Effector memory CD4-positive, alpha-beta T cell (primary cell): ENCODE measurements at places on chromosomes 7 and 10.

DNA sequence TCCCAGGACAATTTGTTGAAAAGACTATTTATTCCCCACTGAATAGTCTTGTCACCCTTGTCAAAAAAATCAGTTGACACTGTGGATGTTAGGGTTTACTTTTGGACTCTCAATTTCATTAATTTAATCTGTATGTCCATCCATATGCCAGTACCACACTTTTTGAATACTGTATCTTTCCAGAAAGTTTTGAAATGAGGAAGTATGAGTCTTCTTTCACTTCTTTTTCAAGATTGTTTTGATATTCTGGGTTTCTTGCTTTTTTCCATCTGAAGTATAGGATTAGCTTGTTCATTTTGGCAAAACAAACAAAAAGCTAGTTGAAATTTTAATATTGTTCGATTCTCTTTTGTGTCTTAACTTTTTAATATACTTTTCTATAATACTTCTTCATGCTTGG lies 21.7 kb downstream of the KLHDC10 start:
- no peak overlapping the region for H3K4me3 ChIP-seq
- H3K27ac ChIP-seq: no peak overlapping the region
- H3K4me1 ChIP-seq: no peaks in the 10 kb centered on the region
- H3K36me3 ChIP-seq: no peaks in the 10 kb centered on the region

- no peaks in the 10 kb centered on the region for H3K27me3 ChIP-seq
- H3K4me1 ChIP-seq: no peaks in the 10 kb centered on the region
- H3K36me3 ChIP-seq: no peaks in the 10 kb centered on the region
- DNase-seq: no peak
- H3K27ac ChIP-seq: no peak overlapping the region
Observed at GRCh38 chr10:48885376-48885775, 54.3 kb downstream of the LRRC18 start.

DNA sequence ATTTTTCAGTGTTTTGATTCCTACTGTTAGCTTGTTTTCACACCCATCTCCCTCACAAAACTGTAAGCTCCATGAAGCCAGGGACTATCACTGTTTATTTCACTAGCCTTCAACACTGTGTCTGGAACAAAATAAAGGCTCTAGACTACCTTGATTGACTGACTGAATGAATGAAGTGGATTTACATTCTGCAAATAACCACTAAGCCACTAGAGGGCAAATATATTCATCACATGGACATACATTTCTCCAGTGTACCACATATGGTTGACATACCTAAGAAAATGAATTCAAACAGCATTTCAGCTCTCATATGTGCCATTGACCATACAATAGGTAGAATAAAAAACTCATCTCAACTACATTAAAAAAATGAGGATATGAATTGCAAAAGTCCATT lies 185.9 kb downstream of the RAB11FIP2 start:
- no peak overlapping the region for H3K4me3 ChIP-seq
- H3K27me3 ChIP-seq: no peaks in the 10 kb centered on the region
- no peak for DNase-seq
- no peaks in the 10 kb centered on the region for H3K4me1 ChIP-seq

GRCh38 chr7:124426621-124427020 lies 339.0 kb downstream of the GPR37 start:
- H3K4me3 ChIP-seq: no peak overlapping the region
- no peak overlapping the region for H3K27ac ChIP-seq
- DNase-seq: no peak
- H3K36me3 ChIP-seq: no peaks in the 10 kb centered on the region

GRCh38 chr7:47939425-47940036 lies 8.7 kb downstream of the PKD1L1 start:
- no peak overlapping the region for H3K27ac ChIP-seq
- no peak for DNase-seq
- H3K27me3 ChIP-seq: no peaks in the 10 kb centered on the region
- H3K36me3 ChIP-seq: no peaks in the 10 kb centered on the region
- no peaks in the 10 kb centered on the region for H3K4me1 ChIP-seq
- no peak overlapping the region for H3K4me3 ChIP-seq

DNA sequence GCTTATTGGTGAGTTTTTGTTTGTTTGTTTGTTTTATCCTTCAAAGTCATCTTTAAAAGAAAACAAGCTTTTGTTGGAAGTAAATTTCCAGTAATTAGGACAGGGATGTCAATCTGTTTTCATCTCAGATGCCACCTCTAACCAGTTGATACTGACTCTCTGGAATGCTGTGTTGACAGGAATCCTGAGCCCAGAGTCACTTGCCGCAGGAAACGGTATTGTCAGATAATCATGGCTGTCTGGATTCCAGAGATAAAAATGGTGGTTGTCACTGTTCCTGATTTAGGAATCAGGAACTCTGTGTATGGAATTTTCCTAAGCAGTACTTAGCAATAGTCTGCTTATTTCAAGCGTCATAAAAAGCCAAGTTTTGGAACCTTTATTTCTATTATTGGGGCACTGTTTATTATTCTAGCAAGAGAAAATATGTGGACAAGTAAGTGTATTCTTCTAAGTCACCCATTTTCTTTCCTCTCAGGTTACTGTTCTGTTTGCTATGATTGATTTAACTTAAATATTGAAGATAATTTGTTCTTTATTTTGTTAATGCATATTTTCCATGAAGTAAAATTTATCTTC lies 39.2 kb downstream of the CDC123 start:
- peaks cover 53% of the 10 kb centered on the region for H3K36me3 ChIP-seq
- no peaks in the 10 kb centered on the region for H3K4me1 ChIP-seq
- no peak overlapping the region for H3K4me3 ChIP-seq
- no peak for DNase-seq
- H3K27me3 ChIP-seq: no peaks in the 10 kb centered on the region
- H3K27ac ChIP-seq: no peak overlapping the region

DNA sequence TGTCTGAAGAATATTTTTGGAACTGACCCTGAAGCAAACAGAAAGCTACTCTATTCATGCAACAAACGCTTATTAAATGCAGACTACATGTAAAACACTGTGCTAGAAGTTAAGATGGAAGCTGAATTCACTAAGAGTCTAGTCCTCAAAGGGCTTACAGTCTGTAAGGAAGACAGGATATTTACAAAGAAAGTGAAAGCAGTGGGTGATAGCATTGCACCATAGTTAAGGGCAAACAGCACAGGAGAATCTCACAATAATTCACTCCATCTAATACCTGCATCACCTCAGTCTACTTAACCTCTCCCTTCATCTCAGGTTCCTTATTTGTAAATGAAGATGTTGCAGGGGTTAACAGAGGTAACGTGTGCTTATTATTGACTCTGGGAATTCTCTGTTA lies 360.0 kb upstream of the AOAH start:
- H3K27me3 ChIP-seq: no peaks in the 10 kb centered on the region
- H3K27ac ChIP-seq: no peak overlapping the region
- DNase-seq: no peak

DNA sequence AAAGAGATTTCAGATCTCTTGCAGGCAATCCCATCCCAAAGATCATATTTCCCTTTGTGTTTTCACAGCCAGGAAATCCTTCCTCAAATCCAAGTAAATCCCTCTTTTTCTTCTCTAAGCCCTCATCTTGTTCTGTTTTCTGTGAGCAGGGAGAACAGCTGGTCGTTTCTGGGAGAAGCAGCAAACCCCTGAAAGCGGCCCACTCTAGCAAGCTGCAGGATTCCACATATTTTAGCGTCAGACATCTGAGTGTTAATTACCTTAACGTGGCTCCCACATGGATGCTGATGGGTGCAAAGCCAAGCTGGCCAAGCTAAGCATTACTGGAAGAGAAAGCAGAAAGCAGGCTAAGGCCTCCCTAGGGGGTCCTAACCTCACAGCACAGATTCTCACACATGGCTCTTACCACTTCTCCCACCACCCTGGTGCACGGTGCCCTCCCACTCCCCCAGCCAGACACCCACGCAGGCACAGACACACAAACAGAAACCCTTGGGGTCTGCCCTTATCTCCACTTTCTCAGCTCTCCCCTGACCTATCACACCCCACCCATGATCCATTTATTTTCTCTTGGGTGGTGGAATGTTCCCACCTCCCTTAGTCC lies 551.0 kb upstream of the AUTS2 start:
- H3K27me3 ChIP-seq: no peaks in the 10 kb centered on the region
- no peak overlapping the region for H3K27ac ChIP-seq
- H3K36me3 ChIP-seq: no peaks in the 10 kb centered on the region
- H3K4me1 ChIP-seq: no peaks in the 10 kb centered on the region
- no peak for DNase-seq

GRCh38 chr7:50227726-50228125 lies 76.8 kb upstream of the IKZF1 start:
- peak overlapping the region; percentile 57 for H3K27ac ChIP-seq
- DNase-seq: no peak
- peaks cover 5% of the 10 kb centered on the region for H3K36me3 ChIP-seq
- H3K27me3 ChIP-seq: no peaks in the 10 kb centered on the region
- peaks cover 12% of the 10 kb centered on the region for H3K4me1 ChIP-seq

DNA sequence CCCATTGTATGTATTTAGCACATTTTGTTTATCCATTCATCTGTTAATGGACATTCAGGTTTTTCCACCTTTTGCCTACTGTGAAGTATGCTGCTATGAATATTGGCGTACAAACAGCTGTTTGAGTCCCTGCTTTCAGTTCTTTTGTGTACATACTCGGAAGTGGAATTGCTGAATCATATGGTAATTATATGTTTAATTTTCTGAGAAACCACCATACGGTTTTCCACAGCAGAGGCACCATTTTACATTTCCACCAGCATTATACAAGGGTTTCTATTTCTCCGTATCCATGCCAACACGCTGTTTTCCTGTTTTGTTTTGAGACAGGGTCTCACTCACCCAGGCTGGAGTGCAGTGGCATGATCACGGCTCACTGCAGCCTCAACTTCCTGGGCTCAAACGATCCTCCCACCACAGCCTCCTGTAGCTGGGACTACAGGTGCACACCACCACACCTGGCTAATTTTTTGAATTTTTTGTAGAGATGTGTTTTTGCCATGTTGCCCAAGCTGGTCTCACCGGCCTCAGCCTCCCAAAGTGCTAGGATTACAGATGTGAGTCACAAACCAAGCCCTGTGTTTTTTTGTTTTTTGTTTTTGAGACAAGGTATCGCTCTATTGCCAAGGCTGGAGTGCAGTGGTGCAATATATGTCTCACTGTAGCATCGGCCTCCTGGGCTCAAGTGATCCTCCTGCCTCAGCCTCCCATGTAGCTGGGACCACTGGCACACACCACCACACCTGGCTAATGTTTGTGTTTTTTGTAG lies 22.1 kb upstream of the FBXW4 start:
- H3K36me3 ChIP-seq: no peaks in the 10 kb centered on the region
- no peak overlapping the region for H3K27ac ChIP-seq
- no peak for DNase-seq
- no peaks in the 10 kb centered on the region for H3K27me3 ChIP-seq
- H3K4me3 ChIP-seq: no peak overlapping the region

GRCh38 chr7:84069999-84070500 lies 124.5 kb downstream of the SEMA3A start:
- no peak for DNase-seq
- no peak overlapping the region for H3K4me3 ChIP-seq
- H3K27me3 ChIP-seq: no peaks in the 10 kb centered on the region
- no peaks in the 10 kb centered on the region for H3K4me1 ChIP-seq

GRCh38 chr10:10787586-10787985 lies 230.1 kb upstream of the CELF2 start:
- no peak overlapping the region for H3K4me3 ChIP-seq
- H3K36me3 ChIP-seq: no peaks in the 10 kb centered on the region
- H3K27me3 ChIP-seq: no peaks in the 10 kb centered on the region
- H3K4me1 ChIP-seq: no peaks in the 10 kb centered on the region
- DNase-seq: no peak
